ENCODE measurements at places on chromosomes 4 and X. TPM values are rescaled to one million over a fixed set of nuclear protein-coding genes. Genes with fewer than 3 reads are reported as not detected.

The CXCL5 gene
- 0.44 TPM for total RNA-seq

The PHKA1 gene
- total RNA-seq: 8.4 TPM

The MAGEE1 gene
- 9.6 TPM for total RNA-seq

The PPBP gene
- 17.5 TPM for total RNA-seq

The CUL4B gene
- 78.0 TPM for total RNA-seq

The RBM47 gene
- 18.8 TPM for total RNA-seq

The CNGA1 gene
- total RNA-seq: 14.1 TPM

The BTC gene
- total RNA-seq: 8.0 TPM

The GRSF1 gene
- total RNA-seq: 80.8 TPM

The MAGEA12 gene
- not detected for total RNA-seq

The APBB2 gene
- 112 TPM for total RNA-seq

The RADX gene
- total RNA-seq: 7.9 TPM

The SSX2 gene
- total RNA-seq: not detected

The DCAF8L2 gene
- not detected for total RNA-seq

The CRMP1 gene
- total RNA-seq: 148 TPM

The TLL1 gene
- 23.9 TPM for total RNA-seq

The TSPAN5 gene
- total RNA-seq: 55.3 TPM

The TASL gene
- 1.8 TPM for total RNA-seq

The NDUFC1 gene
- 25.9 TPM for total RNA-seq

The C4orf54 gene
- total RNA-seq: 10.6 TPM

The DOCK11 gene
- 21.0 TPM for total RNA-seq

The NAP1L2 gene
- 16.2 TPM for total RNA-seq

The MAGEA2B gene
- not detected for total RNA-seq

The CC2D2A gene
- 82.1 TPM for total RNA-seq

The POU4F2 gene
- 7.9 TPM for total RNA-seq

The CLCN4 gene
- total RNA-seq: 53.7 TPM

The ASB11 gene
- total RNA-seq: 2.0 TPM

The DCAF4L1 gene
- total RNA-seq: 0.16 TPM

The NR3C2 gene
- total RNA-seq: 13.9 TPM

The GAGE1 gene
- not detected for total RNA-seq

The CENPE gene
- 8.0 TPM for total RNA-seq

The IL1RAPL1 gene
- 9.1 TPM for total RNA-seq

The PLAC8 gene
- 3.0 TPM for total RNA-seq

The FHDC1 gene
- 9.0 TPM for total RNA-seq

The FSTL5 gene
- total RNA-seq: 165 TPM

The BRS3 gene
- total RNA-seq: not detected

The FRAS1 gene
- 23.5 TPM for total RNA-seq

The ASB9 gene
- total RNA-seq: 5.3 TPM

The CFAP99 gene
- not detected for total RNA-seq

The MAGEB16 gene
- total RNA-seq: not detected

The FAM53A gene
- total RNA-seq: 4.1 TPM

The HAND2 gene
- 0.33 TPM for total RNA-seq

The ZFP92 gene
- total RNA-seq: 0.60 TPM

The MAGEB3 gene
- total RNA-seq: not detected

The NAA11 gene
- not detected for total RNA-seq

The AVPR2 gene
- 0.99 TPM for total RNA-seq

The RTL3 gene
- 0.16 TPM for total RNA-seq

The FRMD7 gene
- total RNA-seq: 1.4 TPM

The CXCL3 gene
- 1.5 TPM for total RNA-seq

The ARMCX2 gene
- 87.9 TPM for total RNA-seq

The CLDN2 gene
- total RNA-seq: 0.49 TPM

The SPANXB1 gene
- total RNA-seq: not detected

The FIP1L1 gene
- 82.8 TPM for total RNA-seq

Data from camera-type eye (tissue), 1 donor.